ENCODE measurements at places on chromosomes 2 and 18. TPM values are rescaled to one million over a fixed set of nuclear protein-coding genes. Genes with fewer than 3 reads are reported as not detected.

DNA sequence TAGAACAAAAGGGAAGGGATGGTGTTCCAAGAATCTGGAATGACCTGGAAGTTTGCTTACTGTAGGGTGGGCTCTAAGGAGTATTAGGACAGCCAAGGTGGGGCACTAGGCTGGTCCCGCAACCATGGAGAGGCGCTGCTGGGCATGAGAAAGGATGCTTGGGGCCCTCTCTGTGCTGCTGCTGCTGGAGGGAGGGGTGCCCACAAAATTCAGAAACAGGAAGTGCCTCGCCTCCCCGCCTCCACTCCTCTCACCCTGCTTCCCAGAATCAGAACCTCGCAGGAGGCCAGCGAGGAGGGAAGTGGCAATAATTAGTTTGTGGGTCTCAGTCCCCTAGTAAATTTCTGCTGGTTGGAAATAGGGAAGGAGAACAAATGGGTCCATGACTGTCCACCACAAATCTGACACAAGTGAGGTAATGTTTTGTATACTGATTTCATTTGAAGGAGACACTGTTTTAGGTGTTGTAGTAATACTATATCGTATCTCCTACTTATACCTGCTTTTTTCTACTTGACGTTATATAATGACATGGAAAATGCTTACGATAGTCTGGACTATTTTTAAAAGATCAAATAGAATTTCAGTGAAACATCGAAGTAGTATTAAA, 7.9 kb upstream of the PDCL3 start:
- DNase-seq, result no peak

The TCF4 gene
- total RNA-seq, result 169 TPM

GRCh38 chr2:217247476-217247875, 387.6 kb upstream of the TNP1 start:
- no peak for DNase-seq

DNA sequence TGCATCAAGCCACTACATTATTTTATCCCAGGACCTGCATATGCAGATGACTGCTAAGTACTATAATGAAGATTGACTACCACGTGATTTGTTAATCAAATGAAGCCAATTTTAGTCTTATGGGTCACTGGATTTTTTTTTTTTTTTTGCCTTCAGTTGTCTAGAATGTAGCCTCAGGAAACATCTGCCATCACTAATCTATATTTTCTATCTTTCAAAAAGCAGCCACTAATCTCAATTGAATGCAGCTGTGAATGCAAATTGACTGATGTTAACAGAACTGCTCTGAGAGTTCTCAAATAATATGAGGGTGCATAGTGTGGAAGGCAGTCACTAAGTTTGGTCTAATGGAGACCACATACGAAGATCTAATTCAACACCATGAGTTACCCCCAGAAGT, 106.3 kb downstream of the ABCA12 start:
- DNase-seq, result no peak

DNA sequence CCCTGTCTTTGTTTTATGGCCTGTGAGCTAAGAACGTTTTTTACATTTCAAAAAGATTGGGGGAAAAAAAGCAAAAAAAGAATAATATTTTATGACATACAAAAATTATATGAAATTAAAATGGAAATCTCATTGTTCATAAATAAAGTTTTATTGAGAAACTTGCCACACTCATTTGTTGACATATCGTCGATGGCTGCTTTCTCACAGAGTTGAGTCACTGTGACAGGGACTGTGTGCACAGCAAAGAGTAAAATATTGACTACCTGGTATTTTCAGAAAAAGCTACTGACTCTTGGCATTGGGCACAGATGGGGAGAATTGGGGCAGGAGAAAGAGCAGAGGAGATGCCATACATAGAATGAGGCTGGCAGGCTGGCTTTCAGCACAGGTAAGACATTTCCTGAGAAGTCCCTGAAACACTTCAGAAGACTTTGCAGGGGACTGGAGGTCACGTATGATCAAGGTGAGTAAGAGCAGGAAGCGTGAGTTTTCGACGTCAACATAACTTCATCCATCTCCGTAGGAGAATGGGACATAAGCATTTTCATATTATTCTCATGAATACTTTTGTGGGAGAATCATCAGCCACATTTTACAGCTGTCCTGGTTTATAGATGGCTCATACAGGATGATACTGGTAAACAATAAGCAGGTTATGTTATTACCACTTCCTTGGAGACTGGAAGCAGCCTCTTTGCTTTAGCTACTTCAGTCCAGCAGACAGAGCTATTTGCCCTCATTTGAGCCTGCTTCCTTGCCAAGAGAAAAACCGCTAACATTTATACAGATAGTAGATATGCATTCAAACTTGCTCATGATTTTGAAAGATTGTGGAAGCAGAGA, 32.5 kb upstream of the PUM2 start:
- no peak for DNase-seq
